Kidney capillary endothelial cell (primary cell): ENCODE measurements at places on chromosomes 3 and 15.

DNA sequence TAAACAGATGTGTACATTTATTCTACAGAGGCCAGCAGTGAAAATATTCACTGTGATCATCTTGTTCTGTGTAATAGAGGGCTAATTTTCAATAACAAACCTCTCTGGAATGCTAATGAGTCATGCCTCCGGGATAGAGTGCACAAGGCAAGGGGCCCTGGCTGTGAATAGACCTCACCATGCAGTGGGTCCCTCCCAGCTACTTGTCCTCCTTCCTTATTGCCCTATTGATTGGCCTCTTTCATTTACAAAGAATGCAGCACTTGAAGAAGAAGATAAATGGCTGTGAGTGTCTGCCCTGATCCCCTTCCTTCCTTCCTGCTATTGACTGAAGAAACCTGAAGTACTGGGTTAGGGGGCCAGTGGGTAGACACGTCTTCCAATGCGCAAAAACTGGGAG, 436.3 kb downstream of the WDR72 start:
- peak; percentile 69 for DNase-seq

- no peak for DNase-seq
Observed at GRCh38 chr3:5136211-5136918, 14.3 kb downstream of the ARL8B start.

- no peak for DNase-seq
Observed at GRCh38 chr15:74175271-74176191, 2.0 kb downstream of the ISLR start.

GRCh38 chr3:188533612-188534357, 379.8 kb downstream of the LPP start:
- no peak for DNase-seq

DNA sequence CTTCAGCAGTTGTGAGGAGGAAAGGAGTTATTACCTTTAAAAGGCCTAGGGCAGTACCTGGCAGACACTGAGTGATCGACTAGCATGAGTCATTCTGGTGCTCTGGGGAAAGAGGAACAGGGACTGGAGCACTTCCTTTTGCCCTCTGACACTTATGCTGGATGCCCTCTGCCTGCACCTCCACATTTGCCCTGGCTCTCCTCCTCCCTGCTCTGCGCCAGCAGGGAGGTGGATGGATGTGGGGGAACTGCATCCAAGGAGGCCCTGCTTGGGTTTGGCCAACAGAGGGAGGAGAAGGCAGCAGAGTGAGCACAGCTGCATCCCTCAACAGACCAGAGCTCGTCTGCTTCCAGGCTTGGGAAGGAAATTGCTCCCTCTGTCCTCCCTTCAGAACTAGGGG, 75.0 kb downstream of the SEMA5B start:
- DNase-seq: no peak

DNA sequence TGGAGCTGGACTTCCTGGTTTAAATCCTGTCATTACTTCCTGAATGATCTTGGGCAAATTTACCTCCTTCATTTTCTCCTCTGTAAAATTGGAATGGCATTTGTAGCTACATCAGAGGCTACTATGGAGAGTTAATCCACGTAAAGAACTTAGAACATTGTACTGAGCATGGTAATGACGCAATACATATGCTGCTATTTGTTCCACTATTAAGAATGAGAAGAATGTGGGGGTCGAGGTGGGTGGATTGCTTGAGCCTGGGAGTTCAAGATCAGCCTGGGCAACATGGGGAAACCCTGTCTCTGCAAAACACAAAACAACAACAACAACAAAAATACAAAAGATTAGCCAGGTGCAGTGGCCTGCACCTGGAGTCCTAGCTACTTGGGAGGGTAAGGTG, 250.6 kb downstream of the RYR3 start:
- no peak for DNase-seq

DNA sequence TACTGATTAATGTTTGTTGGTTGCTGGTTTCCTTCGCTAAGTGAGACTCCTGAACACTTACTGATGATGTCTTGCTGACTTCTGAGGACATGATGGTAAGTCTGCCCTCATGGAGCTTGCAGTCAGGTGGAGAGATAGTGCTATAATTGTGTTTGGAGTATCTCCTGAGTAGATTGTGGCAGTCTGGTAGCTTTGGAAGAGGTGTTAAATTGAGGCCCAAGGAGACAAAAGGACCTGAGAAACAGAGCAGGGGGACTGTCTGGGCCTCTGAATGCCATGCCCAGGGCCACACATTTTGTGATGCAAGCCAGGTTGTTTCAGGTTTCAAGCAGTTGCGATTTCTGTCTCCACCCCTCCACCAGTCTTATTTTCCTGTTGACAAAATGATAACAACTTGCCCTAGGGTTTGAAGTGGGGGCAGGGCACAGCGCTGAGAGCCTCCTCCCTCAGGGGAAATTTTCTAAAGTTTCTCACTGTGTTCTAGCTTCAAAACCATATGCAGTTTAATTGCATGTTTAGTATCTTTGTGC, 16.7 kb downstream of the SMAD3 start:
- DNase-seq: no peak

GRCh38 chr3:14791343-14791945, 27.3 kb upstream of the FGD5 start:
- peak; percentile 57 for DNase-seq

DNA sequence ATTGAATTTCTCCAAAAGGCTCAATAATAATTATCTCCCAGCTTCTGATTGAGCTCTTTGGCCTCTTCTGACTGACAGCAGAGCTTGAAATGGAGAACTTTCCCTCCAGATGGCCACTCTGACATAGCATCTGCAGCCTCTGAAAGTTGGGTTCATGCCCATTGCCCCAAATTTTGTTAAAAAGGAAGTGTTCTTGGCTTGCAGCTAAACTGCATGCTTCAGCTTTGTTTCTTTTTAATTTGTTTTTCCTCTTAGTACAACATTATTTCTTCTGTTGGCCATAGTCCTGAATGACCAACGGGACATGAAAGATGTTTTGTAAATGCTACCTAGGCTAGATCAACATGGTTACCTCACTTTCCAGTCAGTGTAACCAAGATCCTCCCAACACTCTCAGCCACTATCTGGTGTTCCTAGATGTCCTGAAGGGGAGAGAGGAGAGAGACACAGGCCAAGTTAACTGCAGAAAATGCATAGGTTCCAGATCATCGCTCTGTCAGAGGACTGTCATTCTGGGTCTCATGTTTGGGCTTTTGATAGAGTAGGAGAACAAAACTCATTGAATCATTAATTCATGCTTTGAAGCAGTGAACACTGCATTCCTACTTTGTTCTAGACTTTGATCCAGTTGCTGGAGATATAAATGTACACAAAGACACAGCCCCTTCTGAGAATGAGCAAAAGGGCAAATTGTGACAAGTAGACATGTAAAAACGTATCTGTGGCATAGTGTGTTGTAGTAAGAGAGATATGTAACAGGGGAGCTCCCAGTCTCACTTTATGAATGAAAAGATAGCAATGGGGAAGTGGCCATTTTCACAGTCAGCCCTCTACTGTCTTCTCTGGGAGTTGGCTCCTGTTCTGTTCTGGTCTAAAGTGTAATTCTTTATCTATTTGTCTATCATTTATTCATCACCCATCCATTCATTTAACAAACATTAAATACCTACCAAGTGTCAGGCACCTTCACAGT, 156.2 kb downstream of the ZNF621 start:
- no peak for DNase-seq

GRCh38 chr15:62412686-62413085, 247.6 kb upstream of the C2CD4B start:
- DNase-seq: no peak

DNA sequence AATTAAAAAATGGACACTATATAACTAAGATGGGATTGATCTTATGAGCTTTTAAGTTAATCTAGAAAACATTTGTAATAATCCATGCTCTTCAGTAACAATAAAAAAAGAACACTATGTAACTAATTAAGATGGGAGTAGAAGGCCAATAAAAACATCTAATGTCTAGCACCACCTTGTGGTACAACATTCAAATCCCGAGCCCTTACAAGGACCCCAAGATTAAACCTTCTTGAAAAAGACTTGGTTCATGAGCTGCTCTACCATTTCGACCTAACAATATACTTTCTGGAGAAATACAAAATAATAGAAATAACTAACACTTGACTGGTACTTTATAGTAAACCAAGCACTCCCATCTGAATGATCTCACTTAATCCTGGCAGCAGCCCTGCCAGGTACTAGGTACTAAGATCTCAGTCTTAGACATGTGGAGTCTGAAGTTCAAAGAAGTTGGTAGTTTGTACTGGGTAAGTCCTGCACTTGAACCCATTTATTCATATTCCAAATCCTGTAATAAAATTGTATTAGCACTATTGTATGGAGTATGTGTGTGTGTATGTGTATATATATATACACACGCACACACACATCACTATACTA, 21.8 kb downstream of the METTL6 start:
- peak; percentile 48 for DNase-seq

DNA sequence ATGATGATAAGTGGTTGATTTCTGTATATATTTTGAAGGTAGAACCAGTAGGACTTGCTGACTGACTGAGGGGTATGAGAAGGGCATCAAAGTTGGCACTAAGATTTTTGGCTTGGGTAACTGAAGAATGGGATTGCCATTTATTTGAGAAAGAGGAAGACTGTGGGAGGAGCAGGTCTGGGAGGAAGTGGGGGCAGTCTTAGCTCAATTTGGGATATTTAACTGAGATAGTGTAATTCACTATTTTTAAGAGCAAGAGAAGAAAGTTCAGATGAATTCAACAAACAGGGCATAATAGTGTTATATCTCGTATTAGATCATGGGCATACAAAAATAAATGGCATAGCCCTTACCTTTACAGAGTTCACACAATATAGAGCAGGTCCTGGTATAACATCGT, 1.7 kb downstream of the BUB1B start:
- no peak for DNase-seq

- no peak for DNase-seq
Observed at GRCh38 chr3:121863801-121864200, 28.8 kb downstream of the EAF2 start.

- DNase-seq: peak; percentile 26
Observed at GRCh38 chr15:74265046-74265639, 29.0 kb downstream of the CCDC33 start.

DNA sequence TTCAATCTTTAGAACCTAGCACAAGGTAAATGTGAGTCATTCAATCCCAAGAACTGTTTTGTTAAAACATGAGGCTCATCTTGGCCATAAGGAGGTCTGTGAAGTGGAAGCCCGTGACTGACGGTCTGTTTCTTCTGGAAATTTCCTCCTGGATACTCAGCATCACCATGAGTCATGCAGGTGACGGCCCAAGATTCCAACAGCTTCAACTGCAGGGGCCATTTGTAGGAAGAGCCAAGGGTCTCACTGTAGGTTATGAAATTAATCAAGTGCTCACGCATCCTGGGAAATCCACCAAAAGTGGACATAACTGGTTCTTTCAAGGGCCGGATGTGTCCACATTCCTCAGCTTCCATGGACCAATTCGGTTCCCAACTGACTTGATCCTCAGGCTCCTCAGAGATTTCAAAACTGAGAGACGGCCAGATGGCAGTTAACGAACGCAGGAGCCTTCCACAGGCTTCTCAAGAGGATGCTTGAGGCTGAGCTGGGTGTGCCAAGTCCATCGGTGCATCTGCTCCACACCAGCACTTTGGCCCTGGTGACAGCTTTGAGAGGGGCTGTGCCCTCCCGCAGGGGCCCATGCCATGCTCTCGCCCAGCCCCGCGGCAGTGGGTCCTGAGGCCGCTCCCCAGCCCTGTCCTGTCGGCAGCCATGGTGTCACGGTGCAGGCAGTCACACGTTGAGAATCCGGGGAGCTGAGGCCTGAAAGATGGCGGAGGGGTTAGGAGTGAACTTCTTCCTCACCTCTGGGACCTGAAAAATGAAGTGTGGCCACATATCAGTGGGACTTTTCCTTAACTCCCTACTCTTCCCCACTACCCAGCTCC, 8.5 kb downstream of the MAP6D1 start:
- DNase-seq: no peak

- no peak for DNase-seq
Observed at GRCh38 chr15:55361048-55361447, 42.0 kb downstream of the PIGB start.

- DNase-seq: no peak
Observed at GRCh38 chr3:72745146-72745999, 102.9 kb downstream of the SHQ1 start.

GRCh38 chr3:136250903-136251460, 842 bp downstream of the PCCB start:
- DNase-seq: peak; percentile 26

- DNase-seq: no peak
Observed at GRCh38 chr3:174533286-174533685, 325.8 kb upstream of the NAALADL2 start.

DNA sequence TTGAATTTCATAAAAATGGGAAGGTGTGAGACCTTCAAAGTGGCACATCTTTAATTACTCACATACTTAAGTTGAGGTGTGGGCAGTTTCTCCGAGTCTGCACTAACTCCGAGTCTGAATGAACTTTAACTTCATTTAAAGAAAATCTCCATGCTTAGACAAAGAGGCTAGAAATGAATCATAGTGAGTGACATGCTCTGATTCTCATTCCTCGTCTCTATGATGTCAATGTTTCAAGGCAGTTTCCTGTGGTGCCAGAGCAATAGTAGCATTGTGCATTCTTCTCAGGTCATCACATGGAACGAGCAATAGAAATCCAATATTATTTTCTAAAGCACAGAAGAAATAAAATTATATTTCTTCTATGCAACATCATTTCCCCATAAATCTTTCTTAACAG, 224.8 kb downstream of the KCNMB2 start:
- DNase-seq: peak; percentile 54

DNA sequence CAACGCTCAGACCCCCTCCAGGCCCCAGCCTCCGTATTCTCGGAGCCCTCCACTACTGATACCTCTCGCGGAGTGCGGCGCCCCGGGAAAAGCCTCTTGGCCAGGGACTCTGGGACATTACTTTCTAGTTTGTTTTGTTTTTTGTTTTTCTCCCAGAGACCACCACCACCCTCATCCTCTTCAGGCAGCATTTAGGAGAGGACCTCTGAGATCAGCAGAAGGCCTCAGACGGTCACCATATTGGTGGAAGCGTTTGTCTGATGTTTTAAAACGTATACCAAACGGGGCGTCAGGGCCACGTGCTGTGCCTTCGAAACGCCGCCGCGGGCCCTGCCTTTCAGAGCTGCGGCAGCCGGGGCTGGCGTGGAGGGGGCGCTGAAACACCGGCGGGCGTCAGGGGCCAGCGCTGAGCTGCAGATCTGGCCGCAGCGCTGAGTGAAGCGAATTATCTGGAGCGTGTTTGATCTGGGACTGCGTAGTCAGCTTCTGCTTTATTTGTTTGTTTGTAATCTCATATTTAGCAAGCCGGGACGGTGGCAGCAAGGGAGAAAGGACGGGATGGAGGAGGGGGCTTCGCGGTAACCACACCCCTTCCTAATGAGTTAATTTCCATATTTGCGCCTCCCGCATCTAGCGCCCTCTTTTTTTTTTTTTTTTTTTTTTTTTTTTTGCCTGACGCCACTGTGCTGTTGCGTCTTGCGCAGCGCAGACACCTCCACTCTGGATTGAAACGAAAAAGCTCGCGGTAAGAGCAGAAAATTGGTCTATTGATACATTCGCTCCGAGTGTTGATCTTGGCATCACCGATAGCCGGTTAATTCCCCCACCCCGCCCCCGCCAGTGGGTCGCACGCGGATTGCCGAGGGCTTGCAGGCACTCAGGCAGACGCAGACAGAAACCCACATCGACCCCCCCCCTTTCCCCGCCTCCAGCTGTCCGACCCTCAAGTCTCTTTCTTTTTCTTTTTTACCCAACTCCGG, 14.9 kb downstream of the SOX2 start:
- no peak for DNase-seq
